ENCODE measurements at places on chromosomes 1 and 21. TPM values are rescaled to one million over a fixed set of nuclear protein-coding genes. Genes with fewer than 3 reads are reported as not detected.

GRCh38 chr1:51499694-51500093 is 19.4 kb downstream of the EPS15 start:
- H3K27me3 ChIP-seq = no peaks in the 10 kb centered on the region
- no peak overlapping the region for H3K4me3 ChIP-seq
- no peaks in the 10 kb centered on the region for H3K4me1 ChIP-seq
- no peak for DNase-seq

DNA sequence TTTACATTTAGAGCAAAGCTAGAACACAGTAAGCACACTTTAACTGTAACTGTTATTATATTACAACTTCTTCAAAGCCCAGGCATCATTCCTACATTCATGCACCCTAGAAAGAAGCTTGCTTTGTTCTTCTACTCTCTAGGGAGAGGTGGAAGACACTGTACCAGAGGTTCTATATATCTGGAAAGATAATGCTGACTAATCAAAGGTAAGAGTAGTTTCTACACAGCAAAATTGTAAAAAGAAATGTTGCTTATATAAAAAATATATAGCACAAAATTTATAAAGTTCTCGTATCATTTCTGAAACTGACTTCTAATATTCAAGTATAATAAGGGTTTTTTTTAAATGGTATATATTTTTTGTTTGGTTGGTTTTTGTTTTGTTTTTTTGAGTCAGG is 44.0 kb downstream of the EYA3 start:
- no peaks in the 10 kb centered on the region for H3K27me3 ChIP-seq
- peaks cover 11% of the 10 kb centered on the region for H3K36me3 ChIP-seq
- H3K4me1 ChIP-seq = no peaks in the 10 kb centered on the region
- no peak overlapping the region for H3K27ac ChIP-seq

- no peak overlapping the region for H3K27ac ChIP-seq
- H3K4me1 ChIP-seq = no peaks in the 10 kb centered on the region
- no peaks in the 10 kb centered on the region for H3K27me3 ChIP-seq
- H3K4me3 ChIP-seq = no peak overlapping the region
- peak; percentile 55 for DNase-seq
Observed at GRCh38 chr1:63173161-63173560, 149.2 kb upstream of the FOXD3 start.

- peak overlapping the region; percentile 31 for H3K4me3 ChIP-seq
- H3K27me3 ChIP-seq = no peaks in the 10 kb centered on the region
- no peaks in the 10 kb centered on the region for H3K36me3 ChIP-seq
Observed at GRCh38 chr1:84271441-84272151, 29.9 kb upstream of the SAMD13 start.

DNA sequence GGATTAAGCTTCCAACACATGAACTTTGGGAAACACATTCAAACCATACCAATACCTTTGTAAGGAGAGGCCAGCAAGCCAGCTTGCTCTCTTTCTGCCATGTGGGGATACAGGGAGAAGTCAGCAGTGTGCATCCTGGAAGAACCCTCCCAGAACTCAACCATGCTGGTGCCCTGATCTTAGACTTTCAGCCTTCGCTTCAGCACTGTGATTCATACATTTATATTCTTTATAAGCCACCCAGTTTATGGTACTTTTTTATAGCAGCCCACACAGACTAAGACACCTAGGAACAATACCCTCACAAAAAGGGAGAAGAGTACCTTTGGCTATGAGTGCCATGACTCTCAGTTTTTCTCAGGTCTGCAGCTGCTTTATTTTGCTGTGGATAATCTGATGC is 35.9 kb downstream of the C1orf87 start:
- no peak overlapping the region for H3K27ac ChIP-seq
- H3K4me3 ChIP-seq = no peak overlapping the region
- H3K27me3 ChIP-seq = no peaks in the 10 kb centered on the region
- no peaks in the 10 kb centered on the region for H3K4me1 ChIP-seq

DNA sequence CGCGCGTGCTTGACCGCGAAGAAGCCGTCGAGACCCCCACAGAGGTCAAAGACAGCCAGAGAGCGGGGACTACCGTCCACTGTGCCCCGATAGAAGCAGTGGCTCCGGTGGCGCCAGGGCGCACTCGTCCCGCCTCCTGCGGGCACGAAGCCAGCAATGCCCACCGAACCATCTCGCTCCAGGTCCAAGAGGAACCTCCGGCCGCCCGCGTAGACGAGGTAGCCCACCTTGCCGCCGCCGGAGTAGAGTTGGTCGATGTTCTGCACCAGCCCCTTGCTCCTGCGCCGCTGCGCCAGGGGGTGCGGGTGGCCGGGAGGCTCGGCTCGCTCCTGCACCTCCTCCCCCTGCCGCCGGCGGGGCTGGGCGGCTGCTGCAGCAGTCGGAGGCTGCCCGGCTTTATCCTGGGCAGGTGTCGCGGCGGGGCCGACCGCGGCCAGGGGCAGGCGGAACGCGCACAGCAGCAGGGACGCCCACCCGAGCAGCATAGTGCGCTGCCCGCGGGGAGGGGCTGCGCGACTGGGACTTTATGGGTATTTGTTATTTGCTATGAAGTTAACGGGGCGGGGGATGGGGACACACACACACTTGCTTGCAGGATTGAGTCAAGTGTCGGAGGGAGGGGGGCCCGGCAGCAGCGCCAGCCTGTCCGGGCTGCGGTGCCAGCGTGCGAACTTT is 844 bp downstream of the ADAMTS5 start:
- DNase-seq = peak; percentile 78
- peaks cover 38% of the 10 kb centered on the region for H3K4me1 ChIP-seq
- H3K27me3 ChIP-seq = no peaks in the 10 kb centered on the region
- peak overlapping the region; percentile 93 for H3K27ac ChIP-seq

GRCh38 chr1:32048440-32048839 is 24.3 kb upstream of the TMEM39B start:
- no peak overlapping the region for H3K27ac ChIP-seq
- H3K4me1 ChIP-seq = no peaks in the 10 kb centered on the region

DNA sequence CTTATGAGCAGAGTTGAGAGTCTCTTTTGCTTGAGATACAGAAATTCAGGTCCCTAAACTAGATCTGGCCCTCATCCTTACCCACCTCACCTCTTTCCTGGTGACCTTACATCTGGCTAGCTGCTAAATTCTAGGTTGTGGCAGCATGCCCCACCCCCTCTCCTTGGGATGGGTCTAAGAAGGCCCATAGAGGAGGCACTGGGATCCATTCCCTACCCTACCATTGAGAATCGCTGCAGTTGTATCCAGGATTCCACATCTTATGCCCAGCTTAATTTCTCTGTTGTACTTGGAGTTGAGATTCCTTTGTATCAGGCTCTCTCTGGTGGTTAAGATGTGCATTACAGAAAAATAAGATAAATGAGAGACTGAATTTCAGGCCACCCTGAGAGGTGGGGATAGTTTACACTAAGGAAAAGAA is 9.5 kb upstream of the TMEM39B start:
- H3K27me3 ChIP-seq = no peaks in the 10 kb centered on the region
- H3K27ac ChIP-seq = peak overlapping the region; percentile 36
- peaks cover 24% of the 10 kb centered on the region for H3K4me1 ChIP-seq
- H3K36me3 ChIP-seq = peaks cover 26% of the 10 kb centered on the region
- H3K4me3 ChIP-seq = no peak overlapping the region

DNA sequence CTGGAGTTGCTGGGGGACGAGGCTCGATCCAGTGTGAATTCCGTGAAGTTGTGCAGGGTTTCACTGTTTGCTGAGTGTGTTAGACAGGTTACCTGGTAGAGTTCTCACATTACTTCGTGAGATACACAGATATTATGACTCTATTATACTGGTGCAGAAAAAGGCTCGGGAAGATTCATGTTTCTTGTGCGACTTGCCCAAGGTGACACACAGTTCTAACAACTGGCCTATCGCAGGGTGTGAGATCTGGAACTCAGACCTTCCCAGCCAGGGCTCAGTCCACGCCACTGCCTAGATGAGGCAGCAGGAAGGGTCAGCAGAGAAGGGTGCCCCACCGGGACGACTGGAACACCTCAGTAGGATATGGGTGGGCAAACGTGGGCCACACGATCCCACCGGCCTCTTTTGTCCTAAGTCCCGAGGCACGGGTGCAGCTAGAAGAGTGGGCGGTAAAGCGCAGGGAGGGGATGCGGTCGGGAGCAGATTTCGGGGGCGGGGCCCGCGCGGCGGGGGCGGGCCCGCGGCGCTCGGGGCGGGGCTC is 296 bp upstream of the RNPEP start:
- H3K36me3 ChIP-seq = no peaks in the 10 kb centered on the region
- peak; percentile 74 for DNase-seq
- peak overlapping the region; percentile 82 for H3K4me3 ChIP-seq
- no peaks in the 10 kb centered on the region for H3K4me1 ChIP-seq
- no peaks in the 10 kb centered on the region for H3K27me3 ChIP-seq

DNA sequence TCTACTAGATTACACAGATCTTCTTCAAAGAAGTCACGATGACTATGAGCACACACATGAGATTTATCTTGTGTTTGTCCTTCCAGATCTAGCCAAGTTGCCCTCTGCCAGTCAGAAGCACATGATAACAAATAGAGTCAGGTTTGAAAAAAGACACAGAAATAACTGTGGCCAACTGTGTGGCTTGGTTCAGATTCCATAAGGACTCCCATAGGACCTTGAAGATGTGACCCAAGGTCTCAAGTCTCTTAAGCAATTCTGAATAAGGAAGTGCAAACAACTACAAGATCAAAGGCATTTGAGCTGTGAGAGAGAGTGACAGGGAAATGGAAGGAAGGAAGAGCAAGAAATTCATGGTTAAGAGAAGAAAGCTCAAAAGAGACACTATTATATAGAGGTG is 194.0 kb downstream of the PLPP3 start:
- no peak overlapping the region for H3K4me3 ChIP-seq
- no peaks in the 10 kb centered on the region for H3K36me3 ChIP-seq
- no peaks in the 10 kb centered on the region for H3K27me3 ChIP-seq
- no peak for DNase-seq

GRCh38 chr1:12473596-12474362 is 144.2 kb downstream of the DHRS3 start:
- H3K4me3 ChIP-seq = no peak overlapping the region
- H3K4me1 ChIP-seq = peaks cover 52% of the 10 kb centered on the region
- H3K36me3 ChIP-seq = no peaks in the 10 kb centered on the region
- H3K27me3 ChIP-seq = no peaks in the 10 kb centered on the region
- H3K27ac ChIP-seq = peak overlapping the region; percentile 60

GRCh38 chr1:8698937-8699447 is 118.4 kb downstream of the RERE start:
- no peaks in the 10 kb centered on the region for H3K27me3 ChIP-seq
- H3K4me1 ChIP-seq = peaks cover 11% of the 10 kb centered on the region
- H3K4me3 ChIP-seq = no peak overlapping the region
- H3K36me3 ChIP-seq = no peaks in the 10 kb centered on the region

GRCh38 chr1:160070243-160071163 is 543 bp upstream of the KCNJ10 start:
- no peaks in the 10 kb centered on the region for H3K36me3 ChIP-seq
- H3K27ac ChIP-seq = no peak overlapping the region
- no peaks in the 10 kb centered on the region for H3K4me1 ChIP-seq
- peak overlapping the region; percentile 56 for H3K4me3 ChIP-seq
- H3K27me3 ChIP-seq = peaks cover 22% of the 10 kb centered on the region
- peak; percentile 87 for DNase-seq

- no peaks in the 10 kb centered on the region for H3K27me3 ChIP-seq
- no peak overlapping the region for H3K4me3 ChIP-seq
Observed at GRCh38 chr1:173527151-173527826, 50.2 kb downstream of the PRDX6 start.

DNA sequence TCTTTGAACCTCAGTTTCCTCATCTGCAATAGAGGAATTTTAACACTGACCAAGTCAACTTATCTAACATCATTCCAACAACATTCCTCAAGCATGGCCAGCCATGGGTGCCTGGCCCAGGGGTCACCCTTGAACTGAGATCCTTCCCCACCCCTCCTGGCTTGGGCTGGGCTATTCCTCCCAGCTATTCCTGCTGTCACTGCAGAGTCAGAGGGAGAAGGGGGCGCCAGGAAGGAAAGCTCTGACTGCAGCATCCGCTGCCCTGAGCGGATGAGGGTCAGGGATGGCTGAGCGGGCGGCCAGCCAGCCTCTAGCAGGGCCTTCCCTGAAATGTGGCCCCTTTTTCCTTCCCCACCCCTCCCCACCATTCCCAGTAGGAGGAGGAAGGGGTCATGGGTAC is 3.1 kb downstream of the TINAGL1 start:
- DNase-seq = no peak
- peaks cover 21% of the 10 kb centered on the region for H3K27me3 ChIP-seq
- H3K4me3 ChIP-seq = no peak overlapping the region
- no peak overlapping the region for H3K27ac ChIP-seq

DNA sequence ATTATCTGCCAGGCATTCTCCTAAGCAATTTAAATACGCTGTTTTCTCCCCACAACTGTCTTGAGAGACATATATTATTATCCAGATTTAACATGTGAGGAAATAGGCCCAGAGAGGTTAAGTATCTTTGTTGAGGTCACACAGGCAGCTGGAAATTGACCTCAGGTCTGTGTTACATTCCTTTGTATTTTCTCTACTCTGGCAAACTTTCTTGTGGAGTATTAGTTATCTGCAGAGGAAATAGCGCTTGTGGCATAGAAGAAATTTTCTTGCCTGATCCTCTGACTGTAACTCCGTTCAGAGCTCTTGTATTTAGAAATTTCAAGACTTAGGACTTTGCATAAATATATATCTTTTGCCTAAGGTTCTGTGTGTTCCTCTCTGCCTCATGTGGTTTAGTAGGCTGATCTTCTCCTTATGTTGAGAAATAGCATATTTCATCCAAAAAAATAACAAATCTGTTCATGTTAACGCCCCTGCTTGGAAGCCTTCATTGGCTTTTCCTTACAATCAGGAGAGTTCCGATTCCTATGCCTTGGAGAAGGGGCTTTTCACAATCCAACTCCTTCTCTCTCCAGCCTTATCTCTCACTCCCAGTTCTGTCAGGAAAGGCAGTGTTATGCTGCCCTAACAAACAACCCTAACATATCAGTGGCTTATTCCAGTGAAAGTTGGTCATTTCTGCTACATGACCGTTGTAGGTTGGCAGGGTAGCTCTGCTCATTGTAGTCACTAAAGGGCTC is 2.5 kb upstream of the JUN start:
- peaks cover 4% of the 10 kb centered on the region for H3K4me1 ChIP-seq
- DNase-seq = no peak
- H3K4me3 ChIP-seq = no peak overlapping the region
- H3K36me3 ChIP-seq = peaks cover 24% of the 10 kb centered on the region

DNA sequence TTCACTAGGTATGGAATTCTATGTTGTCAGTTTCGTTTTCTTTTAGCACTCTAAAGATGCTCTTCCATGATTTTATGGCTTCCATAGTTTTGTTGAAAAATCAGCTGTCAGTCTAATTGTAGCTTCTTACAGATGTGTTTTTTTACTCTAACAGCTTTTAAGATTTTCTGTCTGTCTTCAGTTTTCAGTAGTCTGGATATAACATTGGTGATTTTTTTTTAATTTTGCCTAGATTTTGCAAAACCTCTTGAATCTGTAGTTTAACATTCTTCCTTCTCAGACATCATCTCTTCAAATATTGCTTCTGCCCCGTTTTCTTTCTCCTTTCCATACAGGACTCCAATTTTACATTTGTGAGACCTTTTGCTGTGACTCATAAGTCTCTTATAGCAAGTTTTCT is 17.9 kb upstream of the DYRK1A start:
- no peaks in the 10 kb centered on the region for H3K27me3 ChIP-seq
- H3K27ac ChIP-seq = no peak overlapping the region
- H3K36me3 ChIP-seq = no peaks in the 10 kb centered on the region
- H3K4me1 ChIP-seq = no peaks in the 10 kb centered on the region
- no peak overlapping the region for H3K4me3 ChIP-seq

GRCh38 chr1:96989302-96989701 is 267.7 kb downstream of the PTBP2 start:
- DNase-seq = no peak
- H3K36me3 ChIP-seq = no peaks in the 10 kb centered on the region
- no peak overlapping the region for H3K27ac ChIP-seq
- H3K4me3 ChIP-seq = no peak overlapping the region
- H3K4me1 ChIP-seq = no peaks in the 10 kb centered on the region

The COL16A1 gene
- 2.6 TPM for total RNA-seq

The LCE1E gene
- not detected for total RNA-seq

The LGR6 gene
- total RNA-seq = not detected

The CORT gene
- total RNA-seq = 0.30 TPM

The FMO5 gene
- not detected for total RNA-seq
